ENCODE measurements at places on chromosomes 12 and 14.

GRCh38 chr12:8911606-8912268 is 2.6 kb upstream of the PHC1 start:
- DNase-seq: no peak

DNA sequence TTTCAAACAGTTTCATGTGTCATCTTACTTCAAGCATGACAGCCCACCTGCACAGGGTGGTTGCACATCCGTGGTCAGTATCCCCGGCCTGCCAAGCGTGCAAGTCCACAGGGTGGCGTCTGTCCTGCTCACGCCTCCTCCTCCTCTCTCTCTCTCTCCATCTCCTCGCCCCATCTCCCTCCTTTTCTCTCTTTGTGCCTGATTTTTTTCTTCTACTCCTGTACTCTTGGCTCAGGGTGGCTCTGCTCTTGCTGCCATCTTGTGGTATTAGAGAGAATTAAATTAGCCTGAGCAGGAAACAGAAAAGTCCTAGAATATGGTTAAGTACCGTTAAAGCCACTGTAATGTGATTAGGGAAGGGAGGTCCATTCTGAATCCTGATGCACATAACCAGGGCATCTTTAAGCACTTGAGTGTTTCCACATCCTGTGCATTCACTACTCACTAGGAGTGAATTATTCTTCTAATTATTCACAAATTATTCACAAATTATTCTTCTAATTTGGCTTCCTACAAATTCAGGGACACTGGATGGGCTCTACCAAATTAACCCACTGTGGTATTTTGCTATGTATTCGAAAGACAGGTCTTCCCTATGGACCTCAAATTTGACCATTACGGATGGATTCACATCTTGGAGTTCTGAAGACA is 25.5 kb upstream of the DTX1 start:
- no peak for DNase-seq

- no peak for DNase-seq
These were observed 63.8 kb downstream of the RIN3 start for GRCh38 chr14:92577321-92577742.

GRCh38 chr12:99959549-99960170 is 25.1 kb downstream of the ANKS1B start:
- DNase-seq: no peak

- no peak for DNase-seq
These were observed 15.6 kb upstream of the RFLNA start for GRCh38 chr12:124279315-124279714.

DNA sequence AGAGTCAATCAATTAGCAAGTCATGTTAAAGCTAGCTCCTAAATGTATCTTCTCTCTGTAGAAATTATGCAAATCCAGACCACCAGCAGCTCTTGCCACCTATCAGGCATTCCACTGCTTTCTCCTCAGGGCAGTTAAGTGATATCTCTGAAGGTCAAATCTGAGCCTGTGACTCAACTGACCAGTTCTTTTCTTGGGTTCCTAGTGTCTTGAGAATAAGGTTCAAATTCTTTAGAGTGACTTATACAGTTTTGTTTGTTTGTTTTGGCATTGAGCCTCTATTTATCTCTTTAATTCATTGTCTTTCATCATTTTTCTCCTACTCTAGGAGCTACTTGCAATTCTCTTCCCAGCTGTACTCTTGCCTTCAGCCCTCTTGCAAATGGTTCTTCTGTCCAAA is 2.5 kb upstream of the LRIG3 start:
- DNase-seq: no peak

DNA sequence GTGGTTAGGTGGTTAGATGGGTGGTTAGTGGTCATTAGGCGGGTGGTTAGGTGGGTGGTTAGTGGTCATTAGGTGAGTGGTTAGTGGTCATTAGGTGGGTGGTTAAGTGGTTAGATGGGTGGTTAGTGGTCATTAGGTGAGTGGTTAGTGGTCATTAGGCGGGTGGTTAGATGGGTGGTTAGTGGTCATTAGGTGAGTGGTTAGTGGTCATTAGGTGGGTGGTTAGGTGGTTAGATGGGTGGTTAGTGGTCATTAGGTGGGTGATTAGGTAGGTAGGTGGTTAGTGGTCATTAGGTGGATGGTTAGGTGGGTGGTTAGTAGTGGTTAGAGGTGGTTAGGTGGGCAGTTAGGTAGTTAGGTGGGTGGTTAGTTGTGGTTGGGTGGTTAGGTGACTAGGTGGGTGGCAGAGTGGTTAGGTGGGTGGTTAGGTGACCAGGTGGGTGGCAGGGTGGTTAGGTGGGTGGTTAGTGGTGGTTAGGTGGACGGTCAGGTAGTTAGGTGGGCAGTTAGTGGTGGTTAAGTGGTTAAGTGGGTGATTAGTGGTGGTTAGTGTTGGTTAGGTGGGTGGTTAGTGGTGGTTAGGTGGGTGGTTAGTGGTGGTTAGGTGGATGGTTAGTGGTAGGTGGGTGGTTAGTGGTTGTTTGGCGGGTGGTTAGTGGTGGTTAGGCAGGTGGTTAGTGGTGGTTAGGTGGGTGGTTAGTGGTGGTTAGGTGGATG is 8.0 kb upstream of the TMEM119 start:
- DNase-seq: no peak

GRCh38 chr12:77522247-77522646 is 308.4 kb upstream of the NAV3 start:
- DNase-seq: no peak

- no peak for DNase-seq
These were observed 64.8 kb upstream of the CMKLR1 start for GRCh38 chr12:108403952-108404351.

- no peak for DNase-seq
These were observed 68.7 kb downstream of the STON2 start for GRCh38 chr14:81331229-81332021.

- no peak for DNase-seq
These were observed 75.0 kb upstream of the FZD10 start for GRCh38 chr12:130087222-130087621.

DNA sequence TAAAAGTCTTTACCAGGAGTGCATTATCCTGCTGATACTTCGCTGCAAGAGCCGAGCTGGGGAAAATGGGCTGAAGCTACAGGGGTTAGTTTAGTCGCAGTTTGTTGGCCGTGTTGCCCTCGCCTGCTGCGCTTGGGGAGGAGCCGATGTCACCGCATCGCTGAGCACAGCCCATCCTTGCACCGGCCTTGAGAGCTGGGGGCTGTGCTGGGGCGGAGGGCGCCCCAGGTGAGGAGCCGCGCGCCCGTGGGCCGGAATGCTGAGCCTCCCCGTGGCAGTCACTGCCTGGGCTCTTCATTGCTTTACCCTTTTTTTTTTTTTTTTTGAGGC is 50.0 kb downstream of the ADGRD1 start:
- peak; percentile 41 for DNase-seq

DNA sequence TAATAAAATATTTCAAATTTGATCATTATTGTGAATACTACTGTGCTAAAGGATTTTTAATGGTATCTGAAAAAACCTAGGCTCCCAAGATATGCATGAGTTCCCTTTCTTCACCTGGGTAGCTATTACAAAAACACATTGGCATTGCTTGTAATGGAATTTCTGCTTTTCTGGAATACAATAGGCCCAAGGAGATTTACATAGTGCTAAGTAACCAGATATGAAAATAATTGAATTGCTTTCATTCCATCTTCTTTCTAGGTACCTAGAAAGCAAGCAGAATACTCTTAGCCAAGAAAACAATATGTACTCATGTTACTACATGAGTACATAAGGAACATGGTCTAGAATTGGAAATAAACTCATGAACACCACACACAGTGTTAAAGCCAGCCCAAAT is 291.9 kb downstream of the KCNC2 start:
- no peak for DNase-seq

- DNase-seq: no peak
These were observed 54.9 kb downstream of the VWF start for GRCh38 chr12:6069437-6070093.

DNA sequence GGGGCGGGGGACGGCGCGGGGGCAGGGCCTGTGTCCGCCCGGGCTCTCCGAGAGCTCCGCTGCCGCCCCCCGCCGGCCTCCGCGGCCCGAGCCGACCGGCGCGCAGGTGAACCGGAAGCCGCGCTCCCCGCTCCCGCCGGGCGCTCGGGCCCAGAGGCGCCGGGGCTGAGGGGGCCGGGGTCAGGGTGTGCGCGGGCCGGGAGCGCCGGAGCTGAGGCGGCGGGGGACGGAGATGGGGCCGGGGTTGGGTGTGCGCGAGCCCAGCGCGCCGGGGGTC is 431 bp downstream of the HIP1R start:
- DNase-seq: peak; percentile 72

GRCh38 chr12:111766608-111767361 is at the start of gene ALDH2:
ALDH2 (plus strand) TSS chr12:111766933; CDS start chr12:111766983, 50 bp downstream.
- peak; percentile 88 for DNase-seq

GRCh38 chr14:24335461-24336171 is 745 bp upstream of the ADCY4 start:
- peak; percentile 69 for DNase-seq

DNA sequence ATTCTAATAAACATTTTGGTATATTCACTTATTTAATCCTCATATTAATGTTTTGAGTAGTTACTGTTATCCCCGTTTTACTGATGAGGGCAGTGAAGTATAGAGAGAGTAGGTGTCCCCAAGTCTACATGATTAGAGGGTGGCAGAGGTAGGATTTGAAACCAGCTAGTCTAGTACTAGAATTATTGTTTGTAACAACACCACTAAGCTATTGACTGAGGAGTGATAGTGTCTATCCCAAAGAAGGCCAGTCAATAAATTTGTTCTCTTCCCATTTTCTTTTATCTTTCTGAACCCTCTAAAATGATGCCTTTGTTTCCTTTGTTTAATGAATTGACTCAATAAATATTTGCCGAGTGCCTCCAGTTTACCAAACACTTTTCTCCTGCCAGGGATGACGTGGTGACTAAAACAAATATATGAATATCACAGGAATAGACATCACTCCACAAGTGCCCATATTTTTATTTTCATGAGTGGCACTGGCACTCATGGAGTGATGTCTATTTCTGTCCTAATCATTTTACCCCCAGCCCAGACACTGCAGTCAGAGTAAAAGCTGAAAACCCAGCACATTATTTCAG is 247.5 kb downstream of the SLC16A7 start:
- DNase-seq: no peak

DNA sequence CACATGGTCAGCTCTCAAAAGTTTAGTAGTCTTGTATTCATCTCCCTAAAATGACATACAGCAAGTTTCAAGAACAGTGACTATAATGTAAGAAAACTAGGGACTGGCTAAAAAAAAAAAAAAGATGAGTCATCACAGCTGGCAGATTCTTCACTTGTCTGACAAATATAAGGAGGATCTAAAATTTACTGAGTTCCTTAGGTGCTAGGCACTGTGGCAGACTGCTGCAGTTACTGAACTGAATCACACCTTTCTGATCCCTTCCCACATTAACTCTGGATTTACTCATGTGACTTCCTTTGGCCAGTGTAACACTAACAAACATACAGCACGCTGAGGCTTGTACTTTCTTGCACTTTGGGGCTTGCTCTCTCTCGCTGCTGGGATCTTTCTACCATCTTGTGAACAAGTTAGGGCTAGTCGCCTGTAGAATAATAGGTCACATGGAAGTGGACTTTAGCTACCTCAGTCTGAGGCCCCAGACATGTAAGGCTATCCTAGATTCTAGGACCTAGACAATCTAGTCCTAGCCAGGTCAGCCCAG is 32.1 kb downstream of the BAZ1A start:
- no peak for DNase-seq

DNA sequence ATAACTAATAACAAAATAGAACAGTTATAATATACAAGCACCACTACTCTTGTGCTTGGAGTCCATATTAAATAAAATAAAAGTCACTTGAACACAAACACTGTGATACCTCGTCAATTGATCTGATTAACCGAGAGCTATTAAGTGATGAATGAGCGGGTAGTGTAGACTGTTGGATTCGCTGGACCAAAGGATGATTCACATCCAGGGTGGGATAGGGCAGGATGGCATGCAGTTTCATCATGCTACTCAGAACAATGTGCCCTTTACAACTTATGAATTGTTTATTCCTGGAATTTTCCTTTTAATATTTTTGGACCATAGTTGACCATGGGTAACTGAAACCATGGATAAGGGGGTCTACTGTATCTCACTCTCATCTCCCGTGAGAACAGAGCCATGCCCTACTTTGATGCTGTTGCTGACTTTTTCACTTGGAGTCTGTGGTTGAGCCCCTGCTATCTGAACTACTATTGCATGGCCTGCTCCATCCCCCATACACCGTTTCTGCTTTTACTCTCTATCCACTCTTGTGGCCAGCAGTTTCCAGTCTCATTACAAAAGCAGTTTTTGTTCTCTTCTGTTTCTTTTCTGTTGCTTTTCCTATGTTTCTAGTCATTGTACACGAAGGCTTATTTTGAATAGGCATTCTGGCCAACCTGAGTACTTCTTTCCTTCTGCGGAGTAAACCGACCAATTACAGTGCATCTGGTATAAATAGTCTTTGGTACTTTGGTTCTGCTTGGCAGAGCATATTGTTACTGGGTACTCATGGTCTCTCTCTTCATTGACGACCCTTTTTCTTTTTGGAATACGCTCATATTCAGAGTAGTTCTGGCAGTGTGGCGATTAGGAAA is 12.2 kb downstream of the TMTC2 start:
- DNase-seq: no peak

- DNase-seq: no peak
These were observed 31.0 kb downstream of the CCDC85C start for GRCh38 chr14:99573000-99573330.

DNA sequence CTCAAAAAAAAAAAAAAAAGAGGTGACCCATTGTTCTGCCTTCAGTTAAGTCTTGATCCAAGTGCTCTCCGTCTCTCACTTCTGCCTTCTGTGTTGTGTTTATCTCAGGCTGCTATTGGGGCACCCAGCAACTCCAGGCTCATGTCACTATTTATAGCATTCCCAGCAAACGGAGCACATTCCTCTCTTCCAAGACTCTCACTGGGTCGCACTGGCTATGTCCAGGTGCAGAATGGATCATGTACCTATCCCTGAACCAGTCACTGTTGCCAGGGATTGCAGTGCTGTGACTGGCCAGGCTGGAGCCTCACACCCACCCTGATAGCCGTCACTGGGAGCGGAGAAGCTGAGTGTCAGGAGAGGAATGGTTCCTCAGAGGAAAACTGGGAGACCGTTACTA is 31.2 kb downstream of the RHOF start:
- DNase-seq: no peak

DNA sequence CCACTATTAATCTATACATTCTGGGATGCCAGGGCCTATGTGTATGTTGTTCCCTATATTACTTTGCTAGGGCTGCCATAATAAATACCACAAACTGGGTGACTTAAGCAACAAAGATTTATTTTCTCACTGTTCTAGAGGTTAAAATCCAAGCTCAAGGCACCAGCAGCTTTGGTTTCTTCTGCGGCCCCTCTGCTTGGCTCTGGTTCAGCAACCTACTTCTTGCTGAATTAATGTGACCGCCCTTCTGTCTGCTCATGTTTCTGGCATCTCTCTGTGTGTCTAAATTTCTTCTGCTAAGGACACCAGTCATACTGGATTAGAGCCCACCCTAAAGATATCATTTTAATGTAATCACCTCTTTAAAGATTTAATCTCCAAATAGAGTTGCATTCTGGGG is 84.7 kb downstream of the ZNF664 start:
- DNase-seq: no peak

All from posterior vena cava (tissue), 2 donors.